NAMALWA (cell line): ENCODE measurements at places on chromosomes 5 and 9.

DNA sequence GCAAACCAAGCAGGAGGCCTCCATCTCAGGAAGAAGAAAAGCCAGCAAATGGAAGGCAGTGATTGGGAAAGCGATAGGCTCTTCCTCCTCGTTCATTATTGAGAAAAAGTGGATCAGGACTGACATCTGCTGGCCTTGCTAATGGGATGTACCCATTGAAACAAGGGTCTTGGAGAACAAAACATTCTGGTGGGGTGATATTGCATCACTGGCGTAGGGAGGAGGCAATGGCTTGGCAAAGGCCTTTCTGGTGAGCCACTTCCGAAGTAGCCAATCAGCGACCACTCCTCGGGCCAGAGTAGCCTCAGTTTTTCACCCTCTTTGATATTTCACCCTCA lies 86.7 kb upstream of the NFIB start:
- peak; percentile 7 for DNase-seq

GRCh38 chr5:134571693-134572405 lies 46.4 kb downstream of the JADE2 start:
- DNase-seq = no peak

GRCh38 chr5:6701491-6701890 lies 11.7 kb upstream of the TENT4A start:
- no peak for DNase-seq

DNA sequence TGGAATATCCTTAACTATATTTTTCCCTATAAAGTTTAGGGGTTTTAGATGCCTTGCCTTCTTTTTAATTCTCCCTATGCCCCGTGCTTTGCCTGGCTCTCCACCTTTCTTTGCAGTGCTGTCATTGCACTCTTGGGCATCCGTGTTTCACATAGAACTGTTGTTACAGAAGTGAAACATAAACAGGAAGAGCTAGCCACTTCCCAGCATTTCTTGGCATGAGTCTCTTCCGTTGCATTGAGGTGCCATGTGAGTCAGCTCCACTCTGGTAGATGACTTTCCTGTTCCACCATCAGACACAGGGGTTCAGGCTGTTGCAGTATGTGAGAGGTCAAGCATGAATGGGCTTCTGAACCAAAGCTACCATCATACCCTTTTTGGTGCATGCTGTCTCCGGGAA lies 73.4 kb downstream of the ANGPTL2 start:
- no peak for DNase-seq

DNA sequence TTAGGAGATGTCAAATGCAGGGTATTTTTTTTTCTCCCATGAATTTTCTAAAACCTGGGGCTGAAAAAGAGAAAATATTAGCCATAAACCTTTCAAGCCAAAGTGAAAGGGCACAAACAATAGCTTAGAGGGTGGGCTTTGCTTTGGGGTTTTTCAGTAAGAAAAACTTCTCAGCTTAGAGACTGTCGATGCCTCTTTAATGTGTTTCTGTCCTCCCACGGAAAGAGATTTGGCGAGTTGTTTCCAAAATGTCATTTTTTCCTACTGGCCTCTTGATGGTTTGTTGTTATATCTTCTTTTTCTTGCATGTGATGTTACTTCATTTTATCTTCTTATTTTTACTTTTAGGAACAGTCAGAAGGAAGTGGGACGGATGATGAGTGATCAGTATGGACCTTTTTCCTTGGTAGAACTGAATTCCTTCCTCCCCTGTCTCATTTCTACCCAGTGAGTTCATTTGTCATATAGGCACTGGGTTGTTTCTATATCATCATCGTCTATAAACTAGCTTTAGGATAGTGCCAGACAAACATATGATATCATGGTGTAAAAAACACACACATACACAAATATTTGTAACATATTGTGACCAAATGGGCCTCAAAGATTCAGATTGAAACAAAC lies 177.3 kb downstream of the SMARCA2 start:
- no peak for DNase-seq

DNA sequence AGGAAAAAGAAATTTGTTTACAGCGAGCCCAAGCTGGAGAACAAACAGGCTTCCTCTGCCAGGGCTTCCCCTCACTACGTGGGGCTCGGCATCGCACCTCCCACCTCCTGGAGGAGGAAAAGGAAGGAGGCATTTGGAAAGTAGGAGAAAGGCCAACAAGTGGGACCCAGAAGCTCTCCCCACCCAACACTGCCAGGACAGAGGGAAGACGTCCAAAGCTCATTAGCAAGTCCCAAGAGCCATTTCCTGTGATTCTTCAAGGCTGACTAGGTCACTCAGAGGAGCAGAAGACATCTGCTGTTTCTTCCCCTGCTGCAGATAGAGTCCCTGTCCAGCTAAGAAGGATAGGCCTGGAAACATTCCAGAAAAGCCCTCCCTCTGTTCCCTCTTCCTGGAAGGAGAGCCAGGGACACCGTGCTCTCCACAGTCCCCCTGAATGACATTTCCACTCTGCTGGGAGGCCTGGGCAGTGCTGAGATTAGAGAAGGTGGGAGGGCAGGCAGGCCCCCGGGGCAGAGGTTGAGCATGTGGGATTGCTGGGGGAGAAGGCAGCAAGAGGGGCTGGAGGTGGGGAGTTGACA lies 57.0 kb upstream of the NEURL1B start:
- no peak for DNase-seq

DNA sequence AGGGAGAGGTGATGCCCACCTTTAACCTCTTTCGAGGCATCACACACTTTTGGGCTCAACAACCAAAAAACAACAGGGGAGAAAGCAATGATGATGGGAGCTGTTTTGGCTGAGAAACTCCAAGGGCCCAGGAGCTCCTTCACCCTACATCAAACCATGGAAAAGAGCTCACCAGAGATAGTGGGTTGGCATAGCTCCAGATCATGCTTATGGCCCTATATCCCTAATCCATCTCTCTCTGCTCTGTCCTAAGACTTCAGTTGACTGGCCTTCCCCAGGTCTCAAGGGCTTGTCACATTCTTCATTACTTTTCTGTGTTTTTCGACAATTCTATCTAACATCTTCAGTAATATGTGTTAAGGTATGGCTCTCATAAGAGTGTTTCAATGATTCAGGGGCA lies 5.7 kb upstream of the CTSL start:
- no peak for DNase-seq

- no peak for DNase-seq
Observed at GRCh38 chr9:7794196-7794595, 5.4 kb downstream of the DMAC1 start.

GRCh38 chr5:35545190-35545589 lies 72.5 kb upstream of the SPEF2 start:
- DNase-seq = no peak

DNA sequence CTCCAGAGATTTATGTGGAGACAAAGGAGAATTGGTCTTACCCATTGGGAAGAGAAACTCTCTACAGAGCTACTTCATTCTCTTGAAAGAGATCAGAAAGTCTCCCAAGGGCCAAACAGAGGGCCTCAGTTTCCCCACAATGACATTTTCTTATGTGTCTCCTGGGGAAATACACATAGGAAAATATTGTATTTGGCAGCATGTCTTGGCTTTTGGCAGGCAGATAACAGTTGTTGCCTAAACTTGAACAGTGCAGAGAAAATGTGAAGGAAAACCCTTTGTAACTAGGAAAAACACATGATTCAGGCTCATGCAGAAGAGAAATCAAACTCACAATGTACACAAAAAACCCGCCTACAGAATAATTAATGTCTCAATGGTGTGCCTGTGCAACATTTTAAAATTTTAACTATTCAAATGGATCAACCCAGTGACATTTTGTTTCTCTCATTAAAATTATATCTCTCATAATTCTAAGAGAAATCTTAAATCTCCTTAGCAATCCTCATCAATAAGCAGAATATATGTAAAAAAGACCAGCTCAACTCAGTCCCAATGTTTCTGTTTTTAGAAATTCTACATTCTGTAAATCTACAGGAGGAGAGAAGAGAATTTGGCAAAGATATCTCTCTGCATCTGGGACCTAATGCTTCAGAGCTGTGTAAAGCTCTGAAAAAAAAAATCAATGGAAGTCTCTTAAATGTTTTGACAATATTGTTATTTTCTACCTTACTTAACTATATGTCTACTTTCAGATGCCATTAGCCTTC lies 205.1 kb downstream of the ADAMTSL1 start:
- DNase-seq = no peak

DNA sequence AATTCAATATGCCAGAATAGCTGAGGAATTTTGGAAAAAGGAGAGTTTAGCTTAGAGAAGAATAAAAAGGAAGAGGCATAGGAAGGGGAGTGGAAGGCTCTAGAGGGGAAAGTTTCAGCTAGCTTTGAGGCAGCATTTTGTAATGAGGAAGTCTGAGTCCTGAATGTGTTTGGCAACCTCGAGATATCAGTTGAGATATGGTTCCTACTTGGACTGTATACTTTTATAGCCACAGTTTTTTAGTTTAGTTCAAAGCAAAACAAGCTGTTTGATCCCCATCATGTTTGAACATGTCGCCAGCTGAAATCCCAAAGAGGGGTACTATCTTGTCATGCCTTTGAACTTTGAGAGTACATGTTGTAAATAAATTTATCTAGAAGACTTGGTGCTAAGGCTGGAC lies 559.0 kb upstream of the FTMT start:
- no peak for DNase-seq

DNA sequence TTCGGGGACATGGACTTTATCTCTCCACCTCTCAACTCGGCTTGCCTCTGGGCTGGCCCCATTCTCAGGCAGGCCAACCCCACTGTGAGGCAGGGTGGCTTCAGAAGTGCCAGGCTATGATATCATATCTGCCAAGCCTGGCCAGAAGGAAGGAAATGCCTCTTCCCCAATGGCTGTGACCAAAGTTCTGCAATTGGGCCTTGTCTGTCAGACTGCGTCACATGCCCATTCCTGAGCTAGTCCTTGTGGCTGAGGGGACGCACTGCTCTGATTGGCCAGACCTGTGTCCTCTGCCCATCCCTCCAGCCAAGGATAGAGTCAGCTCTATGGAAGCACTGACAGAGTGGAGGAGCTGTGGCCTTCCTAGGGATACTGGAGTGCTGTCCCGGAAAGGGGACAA lies 11.9 kb downstream of the SMIM23 start:
- no peak for DNase-seq

- DNase-seq = no peak
Observed at GRCh38 chr9:86660146-86660943, 287.0 kb downstream of the GAS1 start.

- DNase-seq = no peak
Observed at GRCh38 chr5:59838989-59839388, 54.5 kb downstream of the PDE4D start.

DNA sequence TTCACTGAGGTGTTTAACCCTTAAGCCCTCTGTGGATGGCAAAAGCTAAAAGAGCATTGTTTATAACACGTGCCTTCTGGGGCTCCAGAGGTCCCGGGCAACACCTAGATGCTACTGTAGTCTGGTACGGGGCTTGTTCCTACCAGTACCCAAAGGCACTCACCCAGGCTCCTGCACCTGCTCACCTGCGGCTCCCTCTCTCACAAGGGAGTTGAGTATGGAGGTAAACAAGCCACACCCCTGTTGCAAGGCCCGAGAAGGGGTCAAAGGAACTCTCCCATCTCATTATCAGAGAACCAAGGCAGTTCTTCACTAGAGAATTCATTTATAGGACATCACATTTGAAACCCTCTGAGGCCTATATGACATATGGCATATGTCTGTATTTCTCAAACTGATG lies 53.4 kb upstream of the IL6ST start:
- DNase-seq = no peak

GRCh38 chr9:1726993-1727759 lies 288.0 kb upstream of the SMARCA2 start:
- DNase-seq = peak; percentile 36

- no peak for DNase-seq
Observed at GRCh38 chr5:112983363-112983762, 6.8 kb downstream of the DCP2 start.

GRCh38 chr5:74113927-74114326 lies 487.9 kb downstream of the ARHGEF28 start:
- DNase-seq = no peak

GRCh38 chr9:117739206-117739605 lies 35.0 kb downstream of the TLR4 start:
- no peak for DNase-seq

GRCh38 chr5:51622161-51622790 lies 239.0 kb downstream of the ISL1 start:
- DNase-seq = no peak

DNA sequence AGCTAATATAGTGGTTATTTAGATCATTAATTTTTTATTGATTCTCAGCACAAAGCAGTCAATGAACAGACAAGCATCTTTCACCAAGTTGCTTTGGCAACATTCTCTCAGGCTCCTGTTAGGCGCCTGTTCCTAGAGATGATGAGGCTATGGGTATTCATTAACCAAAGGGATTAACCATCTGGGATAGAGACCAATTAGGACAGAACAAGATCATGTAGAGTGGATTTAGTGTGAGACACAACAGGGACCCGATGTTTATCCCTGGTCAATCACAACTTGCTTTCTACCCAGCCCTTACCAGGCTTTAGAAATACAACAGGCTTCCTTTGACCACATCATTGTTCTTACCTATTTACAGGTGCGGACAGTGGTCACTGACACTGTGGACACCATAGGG lies 82.2 kb downstream of the PJA2 start:
- DNase-seq = no peak

- DNase-seq = no peak
Observed at GRCh38 chr5:118604106-118604505, 384.2 kb downstream of the DTWD2 start.

- DNase-seq = peak; percentile 47
Observed at GRCh38 chr5:133489632-133490031, 122.7 kb downstream of the FSTL4 start.

GRCh38 chr9:3949744-3950143 lies 350.1 kb downstream of the GLIS3 start:
- no peak for DNase-seq

- no peak for DNase-seq
Observed at GRCh38 chr9:108684288-108685025, 171.3 kb downstream of the ACTL7B start.

DNA sequence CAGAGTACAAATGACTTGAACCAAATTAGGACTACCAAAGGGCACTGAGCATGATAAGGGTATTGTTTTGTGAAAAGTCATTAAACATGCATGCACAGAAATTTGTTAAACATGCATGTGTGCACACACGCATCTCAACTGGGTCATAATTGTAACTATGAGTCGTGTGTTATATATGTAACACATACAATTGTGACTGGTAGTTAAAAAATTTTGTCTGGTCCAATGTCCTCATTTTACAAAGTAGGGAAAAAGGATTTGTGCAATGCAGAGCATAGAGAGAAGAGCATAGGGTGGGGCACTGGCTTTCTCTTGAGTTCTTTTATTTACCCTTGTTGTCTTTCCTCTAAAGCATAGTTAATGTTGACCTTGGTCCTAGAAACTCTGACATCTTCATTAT lies 19.3 kb upstream of the IGFBPL1 start:
- DNase-seq = no peak

GRCh38 chr5:11322133-11322532 lies 561.1 kb upstream of the DAP start:
- no peak for DNase-seq

DNA sequence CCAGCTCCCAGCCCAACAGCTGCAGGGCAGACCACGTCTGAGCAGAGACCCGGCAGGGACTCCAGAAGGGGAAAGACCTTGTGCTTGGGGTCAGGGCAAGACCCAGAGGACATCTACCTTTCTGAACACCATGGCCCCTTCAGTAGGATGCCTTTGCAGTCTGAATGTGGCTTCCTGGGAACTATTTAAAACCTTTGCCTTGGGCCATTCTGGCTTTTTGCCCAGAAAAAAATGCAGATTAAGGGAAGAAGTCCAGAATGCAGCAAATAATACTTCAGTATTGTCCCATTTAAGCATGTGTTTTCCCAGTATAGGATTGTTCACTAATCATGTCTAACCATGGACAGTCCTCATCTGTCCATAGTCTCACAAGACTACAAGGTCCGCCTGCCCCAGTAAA lies 67.5 kb upstream of the ERCC6L2 start:
- no peak for DNase-seq

GRCh38 chr9:97543561-97543960 lies 42.1 kb downstream of the TMOD1 start:
- DNase-seq = no peak
